Activated CD4-positive, alpha-beta T cell treated with anti-CD3 and anti-CD28 coated beads for 1 hour (primary cell): ENCODE measurements at places on chromosomes 4 and X.
A peak's percentile ranks its signal among the peaks of the same experiment; 100 is the strongest.

GRCh38 chrX:150198776-150199175 lies 164.3 kb upstream of the MAMLD1 start:
- DNase-seq, result no peak

- no peak for DNase-seq
These were observed 227.5 kb upstream of the STK26 start for GRCh38 chrX:131795442-131796229.

GRCh38 chr4:14078326-14078725 lies 450.8 kb upstream of the BOD1L1 start:
- no peak for DNase-seq

DNA sequence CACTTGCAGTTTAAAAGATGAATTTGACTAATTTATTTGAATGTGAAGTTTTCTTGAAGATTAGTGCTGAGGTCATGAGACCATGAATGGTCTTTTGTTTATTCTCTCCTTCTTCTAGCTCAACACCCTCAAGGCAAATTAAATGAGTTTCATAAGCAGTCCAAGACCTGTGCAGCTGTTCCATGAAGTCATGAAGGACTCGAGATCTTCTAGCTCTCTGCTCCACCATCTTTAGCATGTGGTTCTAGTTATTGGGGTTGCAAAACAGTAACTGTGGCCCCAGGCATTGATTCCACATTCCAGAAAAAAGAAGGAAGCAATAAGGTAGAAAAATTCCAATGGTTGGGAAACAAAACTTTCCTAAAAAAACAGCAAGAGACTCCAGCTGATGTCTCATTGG lies 84.2 kb upstream of the HS3ST1 start:
- DNase-seq, result no peak

GRCh38 chr4:6891436-6892170 lies 18.0 kb upstream of the TBC1D14 start:
- no peak for DNase-seq

- DNase-seq, result no peak
These were observed 26.0 kb downstream of the MANBA start for GRCh38 chr4:102734591-102735385.

DNA sequence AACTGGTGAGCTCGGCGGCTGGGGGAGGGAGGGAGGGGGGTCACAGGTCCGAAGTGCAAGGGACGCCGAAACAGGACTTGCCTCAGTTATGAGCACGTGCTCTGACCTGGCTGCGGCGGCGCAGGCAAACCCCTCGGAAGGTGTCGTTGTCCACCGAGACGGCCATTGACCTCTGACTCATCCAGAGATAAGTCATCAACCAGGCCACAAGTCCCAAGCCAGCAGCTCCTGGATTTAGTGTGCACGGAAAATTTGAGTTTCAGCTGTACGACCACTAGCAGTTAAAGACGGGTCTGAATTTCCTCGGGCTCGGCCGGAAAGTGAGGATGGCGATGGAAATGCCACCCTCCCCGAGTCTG lies 674 bp downstream of the SH3D19 start:
- DNase-seq, result no peak

DNA sequence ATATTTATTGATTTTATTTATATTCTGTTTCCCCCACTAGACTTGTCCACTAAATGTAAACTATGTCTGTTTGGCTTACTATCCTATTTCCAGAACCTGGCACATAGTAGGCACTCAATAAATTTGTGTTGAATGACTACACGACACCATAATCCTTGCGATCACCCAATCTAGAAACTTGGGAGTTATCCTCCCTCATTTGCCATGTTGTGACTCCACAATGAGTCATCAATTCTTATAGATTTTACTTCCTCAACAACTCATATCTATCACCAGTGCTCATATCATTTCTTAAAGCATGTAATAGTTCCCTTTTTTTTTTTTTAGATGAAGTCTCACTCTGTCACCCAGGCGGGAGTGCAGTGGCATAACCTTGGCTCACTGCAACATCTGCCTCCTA lies 39.9 kb upstream of the VAMP7 start:
- DNase-seq, result no peak

DNA sequence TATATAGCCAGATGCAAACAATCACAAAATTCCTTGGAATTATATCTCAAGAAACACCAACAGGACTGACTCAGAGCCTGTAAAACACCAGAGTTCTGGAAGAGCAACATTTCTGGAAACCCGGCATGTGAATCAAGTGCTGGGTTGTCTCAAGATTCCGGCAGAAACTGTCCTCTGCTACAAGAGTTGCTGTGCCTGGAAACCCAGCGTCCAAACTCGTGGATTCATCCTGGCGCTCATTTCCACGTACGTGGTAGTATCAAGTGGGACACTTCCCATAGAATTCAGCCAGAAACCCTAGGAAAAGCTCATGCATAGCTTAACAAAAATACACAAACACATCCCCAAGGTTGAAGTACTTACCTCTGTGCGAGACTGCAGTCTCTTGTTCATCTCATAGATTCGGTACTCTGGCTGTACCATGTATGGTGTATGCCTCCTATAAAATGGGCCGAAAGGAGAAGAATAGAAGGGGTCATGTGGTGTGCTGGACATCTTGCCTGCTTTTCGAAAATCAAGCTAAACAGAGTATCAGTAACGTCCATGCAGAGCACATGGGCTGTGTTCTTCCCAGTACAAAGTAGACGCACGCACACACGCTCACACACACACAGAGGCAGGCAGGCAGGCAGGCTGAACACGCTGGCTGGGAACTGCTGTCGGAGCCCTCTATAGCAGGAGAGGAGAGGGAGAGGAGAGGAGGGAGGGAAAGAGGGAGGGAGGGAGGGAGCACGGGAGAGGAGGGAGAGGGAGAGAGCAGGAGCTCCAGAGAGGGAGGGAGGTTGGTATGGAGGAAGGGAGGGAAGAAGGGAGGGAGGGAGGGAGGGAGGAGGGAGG lies at the start of gene LDB2:
Gene LDB2 (minus strand): TSS at position 655 of the 837 bp plus-strand sequence.
- DNase-seq, result no peak

GRCh38 chr4:1193206-1194009 lies 21.0 kb upstream of the SPON2 start:
- peak; percentile 5 for DNase-seq

GRCh38 chr4:146978641-146979040 lies 33.0 kb upstream of the TTC29 start:
- no peak for DNase-seq

GRCh38 chrX:130680164-130681035 lies 222.6 kb downstream of the ENOX2 start:
- DNase-seq, result no peak

GRCh38 chr4:75009138-75009537 lies 76.2 kb downstream of the PARM1 start:
- no peak for DNase-seq

- peak; percentile 12 for DNase-seq
These were observed 760 bp downstream of the TMEM165 start for GRCh38 chr4:55396308-55397125.

- DNase-seq, result no peak
These were observed 23.4 kb downstream of the ELF2 start for GRCh38 chr4:139153411-139154133.

DNA sequence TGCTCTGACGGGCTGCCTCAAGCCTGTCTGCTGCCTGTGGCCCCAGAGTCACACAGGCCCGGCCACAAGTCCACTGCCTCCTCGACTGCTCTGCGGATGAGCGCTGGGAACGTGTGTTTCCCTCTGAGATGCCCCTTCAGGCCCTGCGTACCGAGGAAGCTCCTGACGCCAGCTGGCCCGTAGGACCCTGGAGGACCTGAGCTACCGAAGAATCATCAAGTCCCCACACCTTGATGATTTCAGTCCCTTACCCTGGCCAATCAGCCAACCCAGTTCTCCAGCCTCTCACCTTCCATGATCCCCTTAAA lies 96.6 kb upstream of the LRPAP1 start:
- no peak for DNase-seq

GRCh38 chr4:55554453-55555030 lies 7.8 kb upstream of the CLOCK start:
- DNase-seq, result no peak

GRCh38 chr4:182569561-182569960 lies 326.4 kb downstream of the TENM3 start:
- no peak for DNase-seq

DNA sequence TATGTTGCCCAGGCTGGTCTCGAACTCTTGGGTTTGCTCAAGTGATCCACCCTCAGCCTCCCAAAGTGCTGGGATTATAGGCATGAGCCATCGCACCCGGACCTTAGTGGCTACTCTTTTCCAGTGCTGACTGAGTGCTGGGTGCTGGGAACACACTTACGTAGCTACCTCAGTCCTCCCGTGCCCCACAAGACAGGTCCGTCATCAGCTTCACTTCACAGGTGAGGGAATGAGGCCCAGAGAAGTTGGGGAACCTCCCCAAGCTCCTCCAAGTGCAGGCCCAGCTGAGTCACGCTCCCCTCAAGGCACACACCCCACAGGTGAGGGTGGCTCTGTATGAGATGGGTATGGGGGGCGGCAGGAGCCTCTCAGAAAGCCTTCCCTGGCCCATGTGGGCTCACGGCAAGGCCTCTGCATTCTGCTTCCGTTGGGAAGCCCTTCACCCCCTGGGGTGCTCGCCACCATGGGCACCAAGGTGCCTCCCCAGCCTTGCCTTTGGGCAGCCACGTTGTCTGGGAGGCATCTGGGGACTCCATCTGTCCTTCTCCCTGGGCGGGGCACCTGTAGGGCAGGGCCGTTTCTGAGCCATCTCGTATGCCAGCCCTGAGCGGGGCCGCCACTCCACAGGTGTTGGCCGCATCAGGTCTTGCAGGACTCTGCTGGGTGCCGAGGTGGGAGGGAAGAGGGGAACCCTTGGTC lies 28.4 kb downstream of the NSG1 start:
- no peak for DNase-seq

DNA sequence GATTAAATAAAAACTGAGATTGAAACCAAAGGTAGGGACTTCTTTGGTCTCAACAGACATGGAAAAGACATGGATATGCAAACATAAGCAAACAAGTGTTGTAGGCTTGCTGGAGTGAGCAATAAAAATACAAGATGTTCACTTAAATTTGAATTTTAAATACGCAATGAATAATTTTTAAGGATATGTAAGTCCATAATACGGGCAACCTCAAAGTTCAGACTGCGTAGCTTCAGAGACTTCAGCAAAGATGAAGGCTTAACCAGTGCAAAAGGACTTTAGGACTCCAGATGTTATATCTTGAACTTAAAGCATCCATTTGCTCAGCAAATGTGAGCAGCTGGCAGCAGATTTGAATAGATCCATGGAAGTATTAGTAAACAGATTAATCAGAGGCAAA lies 549.3 kb downstream of the ARAP2 start:
- no peak for DNase-seq

DNA sequence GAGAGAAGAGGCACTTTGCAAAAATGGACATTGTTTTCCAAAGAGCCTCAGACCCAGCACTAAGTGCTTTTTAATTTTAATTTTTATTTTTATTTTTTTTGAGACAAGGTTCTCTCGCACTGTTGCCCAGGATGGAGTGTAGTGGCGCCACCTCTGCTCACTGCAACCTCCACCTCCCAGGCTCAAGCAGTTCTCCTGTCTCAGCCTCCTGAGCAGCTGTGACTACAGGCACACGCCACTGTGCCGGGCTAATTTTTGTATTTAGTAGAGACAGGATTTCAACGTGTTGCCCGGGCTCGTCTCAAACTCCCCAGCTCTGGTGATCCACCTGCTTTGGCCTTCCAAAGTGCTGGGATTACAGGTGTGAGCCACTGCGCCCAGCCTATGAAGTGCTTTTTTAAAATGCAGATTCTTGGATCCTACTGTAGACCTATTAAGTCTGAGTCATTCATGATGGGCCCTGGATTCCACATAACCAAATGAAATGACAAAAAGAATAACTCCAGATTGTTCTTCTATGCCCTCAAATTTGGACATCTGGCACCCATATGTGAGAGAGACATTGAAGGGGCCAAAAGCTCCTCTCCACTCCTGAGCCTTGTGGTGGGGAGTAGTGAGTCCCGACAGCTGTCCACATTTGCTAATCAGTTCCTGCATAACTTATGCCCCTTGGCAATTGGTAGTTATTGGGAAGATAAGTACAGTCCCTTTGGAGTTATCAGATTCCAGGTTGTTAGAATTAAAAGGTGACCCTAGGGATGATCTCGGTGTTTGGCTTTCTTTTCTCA lies 3.6 kb downstream of the NOCT start:
- DNase-seq, result no peak

DNA sequence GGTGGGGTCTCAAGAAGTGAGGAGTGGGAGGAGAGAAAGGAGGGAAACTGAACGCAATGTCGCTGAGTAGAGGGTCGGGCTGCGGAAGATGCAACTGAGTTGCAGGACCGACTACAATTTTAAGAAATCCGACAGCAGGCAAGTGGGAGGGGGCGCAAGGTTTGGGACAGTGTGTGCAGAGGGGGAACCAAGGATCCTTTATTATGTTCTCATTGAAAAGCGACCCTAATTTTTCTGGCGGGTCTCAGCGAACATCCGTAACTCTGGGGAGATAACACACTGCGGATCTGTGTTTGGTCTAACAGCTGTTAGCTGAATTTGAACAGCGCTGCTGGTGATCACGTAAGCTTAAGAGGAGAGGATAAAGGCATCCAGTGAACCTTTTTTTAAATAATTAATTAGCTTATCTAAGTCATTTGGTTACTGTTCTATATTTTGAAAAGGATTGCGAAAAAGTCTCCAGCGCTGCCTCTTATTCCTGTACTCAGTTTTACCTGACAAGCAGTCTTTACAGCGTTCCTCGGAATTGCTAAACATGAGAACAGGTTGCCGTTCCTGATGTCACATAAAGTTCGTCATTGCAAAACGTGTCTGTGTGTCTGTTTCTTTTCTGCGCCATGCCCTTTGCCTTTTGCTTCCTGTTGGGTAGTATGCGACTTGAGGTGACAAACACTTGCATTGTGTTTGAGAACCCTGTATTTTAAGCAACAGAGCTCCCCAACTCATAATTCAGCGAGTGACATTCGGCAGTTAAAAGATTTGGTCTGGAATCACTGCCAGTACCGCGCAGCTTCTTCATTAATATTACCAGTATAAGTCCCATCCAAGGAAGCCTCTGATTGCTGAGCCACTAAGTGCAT lies 1.3 kb downstream of the HTR2C start:
- DNase-seq, result no peak

DNA sequence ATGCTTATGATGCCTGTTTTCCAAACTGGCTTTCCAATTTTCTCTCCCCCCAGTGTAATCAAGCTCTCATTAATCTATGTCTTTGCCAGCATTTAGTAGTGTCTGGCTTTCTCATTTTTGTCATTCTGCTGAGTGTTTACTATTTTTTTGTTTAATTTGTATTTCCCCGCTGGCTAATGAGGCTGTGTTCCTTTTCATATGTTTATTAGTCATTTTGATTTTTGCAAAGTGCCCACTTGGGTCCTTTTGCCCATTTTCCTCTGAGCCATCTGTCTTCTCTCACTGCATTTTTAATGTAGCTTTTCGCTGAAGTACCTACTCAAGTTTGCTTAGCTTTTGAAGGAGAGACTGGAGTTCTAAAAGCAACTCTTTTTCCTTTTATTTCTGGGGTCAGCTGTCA lies 14.7 kb downstream of the DCK start:
- no peak for DNase-seq

- no peak for DNase-seq
These were observed 44.2 kb downstream of the MTHFD2L start for GRCh38 chr4:74202062-74202586.
